ENCODE measurements at places on chromosomes 2 and 18.
A peak's percentile ranks its signal among the peaks of the same experiment; 100 is the strongest.

- DNase-seq, result no peak
Observed at GRCh38 chr2:71560638-71561011, 107.3 kb downstream of the DYSF start.

GRCh38 chr2:148756292-148756975, 111.9 kb downstream of the EPC2 start:
- DNase-seq, result no peak

DNA sequence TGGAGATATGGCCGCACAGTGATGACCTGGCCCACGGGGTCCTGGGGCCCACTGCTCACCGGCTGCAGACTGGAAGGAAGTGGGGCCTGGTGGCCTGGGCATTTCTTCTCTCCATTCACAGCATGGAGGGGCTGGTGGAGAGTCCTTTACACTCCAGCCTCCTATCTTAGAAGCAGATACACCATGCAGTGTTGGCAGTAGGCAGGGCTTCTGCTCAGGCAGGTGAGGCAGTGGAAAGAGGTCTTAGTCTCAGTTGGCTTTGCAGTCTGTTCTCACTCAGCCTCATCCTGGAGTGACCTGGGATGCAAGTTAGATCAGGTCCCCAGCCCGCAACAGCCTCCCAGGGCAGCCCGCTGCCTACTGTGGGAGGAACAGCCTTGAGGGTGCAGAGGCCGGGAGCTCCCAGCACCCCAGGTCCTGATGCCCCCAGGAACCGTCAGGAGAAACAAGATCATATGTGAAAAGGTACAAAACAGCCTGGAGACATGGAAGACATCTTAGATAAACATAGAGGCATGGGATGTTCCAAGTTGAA, 45.8 kb upstream of the OTOS start:
- no peak for DNase-seq

- no peak for DNase-seq
Observed at GRCh38 chr2:101974663-101975062, 17.1 kb upstream of the IL1R2 start.

DNA sequence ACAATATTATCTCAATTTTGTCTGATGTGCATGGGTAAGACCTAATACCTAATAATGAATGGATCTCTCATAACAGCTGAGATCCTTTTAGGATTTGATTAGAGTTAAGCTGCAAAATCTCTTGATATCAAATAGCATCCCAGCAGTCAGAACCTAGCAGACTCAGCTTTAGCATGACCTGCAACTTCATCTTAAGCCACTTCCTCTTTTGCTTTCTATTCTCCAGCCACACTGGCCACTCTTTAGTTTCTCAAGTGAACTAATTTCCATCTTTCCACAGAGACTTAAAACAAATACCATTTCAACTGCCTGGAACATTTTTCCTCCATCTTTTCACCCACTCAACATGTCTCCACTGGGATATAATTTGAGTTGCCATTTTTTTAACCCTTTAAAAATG, 1251.6 kb upstream of the ZEB2 start:
- no peak for DNase-seq

- no peak for DNase-seq
Observed at GRCh38 chr2:232598293-232598692, 35.1 kb upstream of the EFHD1 start.

DNA sequence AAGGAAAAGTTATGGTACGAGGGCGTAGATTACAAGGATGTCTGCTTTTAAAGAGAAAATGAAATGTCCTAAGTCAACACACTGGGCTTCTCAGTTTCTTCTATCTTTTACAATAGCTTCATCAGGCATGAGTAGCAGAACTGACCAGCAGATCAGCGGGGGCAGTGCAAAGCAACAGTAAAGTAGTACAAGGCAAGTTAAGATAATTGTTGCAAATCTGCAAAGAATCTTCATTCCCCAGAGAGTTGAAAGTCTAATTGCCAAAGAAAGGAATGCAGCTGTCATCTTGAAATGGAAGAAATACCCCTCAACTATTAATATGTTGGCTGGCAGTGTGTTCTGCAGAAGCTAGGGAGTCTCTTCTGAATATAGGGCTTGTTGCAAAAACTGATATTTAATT, 60.2 kb upstream of the SLC39A10 start:
- DNase-seq, result no peak

DNA sequence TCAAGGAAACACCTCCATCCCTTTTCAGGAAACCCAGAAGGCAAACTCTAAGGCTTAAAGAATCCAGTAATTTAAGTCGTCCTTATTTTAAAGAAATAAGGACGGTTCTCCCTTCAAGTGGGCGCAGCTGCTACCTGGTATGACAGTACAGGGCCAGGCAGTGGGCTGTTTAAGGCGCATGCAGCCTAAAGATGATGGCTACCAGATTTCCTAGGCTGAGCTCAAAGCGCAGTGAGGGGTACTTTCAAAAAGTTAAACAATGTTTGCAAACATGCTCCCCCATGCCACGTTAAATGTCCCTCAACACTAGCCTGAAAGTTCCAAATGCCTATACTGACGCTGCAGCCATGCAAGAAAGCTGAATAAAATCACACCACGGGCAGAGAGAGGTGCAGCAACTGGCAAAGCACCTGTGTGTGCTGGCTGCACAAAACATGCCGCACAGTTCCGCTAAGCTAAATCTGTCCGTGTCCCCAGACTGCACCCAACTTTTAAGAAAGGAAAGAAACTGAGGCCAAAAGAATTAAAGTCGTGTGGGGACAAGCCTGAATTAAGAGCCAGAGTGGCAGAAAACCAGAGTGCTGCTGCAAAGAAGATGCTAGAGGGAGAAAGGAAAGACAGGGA, 583 bp downstream of the HIBCH start:
- peak; percentile 18 for DNase-seq

DNA sequence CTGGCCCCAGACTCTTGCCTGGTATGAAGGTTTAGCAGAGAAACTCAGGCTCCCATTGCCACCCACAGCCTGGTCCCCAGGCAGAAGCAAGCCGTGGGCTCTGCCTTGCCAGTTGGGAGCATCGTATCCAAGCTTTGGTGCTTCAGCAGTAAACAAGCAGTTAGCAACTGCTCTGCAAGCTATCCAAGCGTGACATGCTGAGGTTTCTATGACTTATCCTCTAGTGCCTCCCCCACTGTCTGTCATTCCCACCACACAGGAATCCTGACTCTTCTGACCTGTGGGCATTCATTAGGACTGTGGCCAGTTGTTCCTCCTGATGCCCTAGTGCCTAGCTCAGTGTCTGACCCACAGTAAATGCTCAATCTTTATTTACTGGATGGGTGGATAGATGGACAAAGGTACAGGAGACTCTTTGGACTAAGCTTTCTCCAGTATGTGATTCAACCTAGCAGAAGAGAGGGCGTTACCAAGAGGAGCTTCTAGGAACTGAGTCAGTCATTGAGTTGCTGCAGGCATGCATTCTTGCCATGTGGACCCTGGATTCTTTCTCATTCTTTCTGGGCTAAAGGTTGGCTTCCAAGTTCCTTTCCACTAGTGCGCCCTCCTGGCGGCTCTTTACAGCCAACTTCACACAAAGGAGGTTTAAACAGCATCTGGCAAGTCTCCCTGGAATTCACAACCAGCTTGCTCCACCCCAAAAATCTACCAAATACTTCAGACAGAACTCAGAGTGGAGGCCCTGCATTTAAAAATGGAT, 40.6 kb upstream of the MRPL19 start:
- DNase-seq, result no peak

DNA sequence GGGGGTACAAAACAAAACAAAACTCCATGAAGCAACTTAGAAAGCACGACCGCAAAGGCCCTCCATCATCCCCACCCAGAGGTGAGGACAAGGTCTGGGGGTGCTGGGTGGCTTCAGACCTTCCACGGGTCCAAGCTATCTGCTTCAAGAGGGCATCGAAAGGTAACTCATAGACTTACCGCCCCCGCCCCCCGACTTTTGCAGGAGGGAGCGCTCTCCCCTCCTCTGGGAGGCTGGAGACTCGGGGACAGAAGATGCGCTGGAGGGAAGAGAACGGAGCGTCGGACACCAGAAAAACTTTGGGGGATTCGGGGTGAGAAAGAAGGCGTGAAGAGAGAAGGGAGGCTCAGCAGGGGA, 300 bp upstream of the STON1 start:
- DNase-seq, result peak; percentile 7

DNA sequence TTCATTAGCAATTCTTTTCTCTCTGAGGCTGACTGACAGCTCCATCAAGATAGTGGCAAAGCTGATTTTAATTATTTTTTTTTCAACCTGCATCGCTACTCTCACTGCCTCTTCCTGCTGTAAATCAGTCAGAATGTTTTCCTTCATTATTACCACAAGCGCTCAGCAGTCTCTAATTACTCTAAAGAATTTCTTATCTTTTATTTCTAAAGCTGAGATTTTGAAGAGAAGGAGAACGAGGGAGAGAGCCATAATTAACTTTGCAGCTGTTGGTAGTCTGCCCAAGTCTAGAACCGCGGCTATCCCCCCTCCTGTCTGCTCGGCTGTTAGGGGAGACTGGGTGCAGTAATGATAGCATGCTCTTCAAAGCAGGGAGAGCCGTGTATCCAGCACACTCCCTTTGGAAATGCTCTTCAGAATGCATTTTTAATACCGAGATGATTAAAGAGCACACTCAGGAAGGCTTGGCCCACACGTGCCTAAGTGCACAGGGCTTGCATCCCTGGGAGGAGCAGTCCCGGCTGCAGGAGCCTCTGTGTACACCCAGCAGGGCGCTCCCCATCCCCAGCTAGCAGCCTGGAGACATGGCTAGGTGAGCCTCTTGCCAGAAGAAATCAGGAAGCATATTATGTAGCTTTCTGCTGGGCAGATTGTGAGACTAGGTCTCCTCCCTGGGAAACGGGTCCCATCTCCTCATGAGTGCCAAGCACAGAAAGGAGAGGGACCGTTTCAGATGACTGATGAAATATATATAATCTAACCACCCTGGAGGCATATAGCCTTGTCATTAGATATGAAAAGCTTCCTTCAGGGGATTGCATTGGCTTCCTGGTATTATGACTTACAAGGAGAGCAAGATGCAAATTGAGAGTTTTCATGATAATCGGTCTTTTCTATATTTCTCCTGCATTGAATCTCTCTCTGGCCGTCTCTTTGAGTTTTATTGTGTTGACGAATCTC, 555.2 kb downstream of the CMPK2 start:
- no peak for DNase-seq

DNA sequence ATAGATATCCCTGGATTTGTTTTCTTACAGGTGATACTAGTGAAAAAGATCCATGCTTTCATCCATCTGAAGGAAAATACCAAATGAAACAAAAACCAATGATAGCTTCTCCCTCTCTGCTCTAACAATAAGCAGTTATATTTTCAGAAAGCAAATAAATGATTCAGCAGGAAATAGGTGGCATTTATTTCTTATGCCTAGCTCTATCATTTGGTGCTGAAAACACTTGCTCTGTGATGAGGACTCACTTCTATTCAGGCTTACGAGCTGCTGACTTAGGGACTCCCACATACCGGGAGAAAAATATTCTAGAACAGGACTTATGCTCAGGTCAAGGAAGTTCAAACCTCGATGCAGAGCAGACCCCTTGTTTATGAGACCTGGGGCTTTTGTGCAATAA, 142.6 kb downstream of the SETBP1 start:
- no peak for DNase-seq

GRCh38 chr2:150561076-150561475, 73.6 kb upstream of the RND3 start:
- no peak for DNase-seq

DNA sequence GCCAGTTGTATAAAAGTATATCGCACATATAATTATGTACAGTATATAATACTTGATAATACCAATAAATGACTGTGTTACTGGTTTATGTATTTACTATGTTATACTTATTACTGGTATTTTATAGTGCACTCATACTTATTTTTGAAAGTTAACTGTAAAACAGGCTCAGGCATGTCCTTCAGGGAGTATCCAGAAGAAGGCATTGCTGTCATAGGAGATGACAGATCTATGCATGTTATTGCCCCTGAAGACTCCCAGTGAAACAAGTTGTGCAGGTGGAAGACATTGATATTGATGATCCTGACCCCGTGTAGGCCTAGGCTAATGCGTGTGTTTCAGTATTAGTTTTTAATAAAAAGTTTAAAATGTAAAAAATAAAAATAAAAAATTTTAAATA, 20.3 kb upstream of the ASXL3 start:
- DNase-seq, result no peak

Data from activated naive CD4-positive, alpha-beta T cell treated with Interleukin-2 at 50 U/mL for 16 hours (primary cell).